ENCODE measurements at places on chromosomes 6 and 20.

DNA sequence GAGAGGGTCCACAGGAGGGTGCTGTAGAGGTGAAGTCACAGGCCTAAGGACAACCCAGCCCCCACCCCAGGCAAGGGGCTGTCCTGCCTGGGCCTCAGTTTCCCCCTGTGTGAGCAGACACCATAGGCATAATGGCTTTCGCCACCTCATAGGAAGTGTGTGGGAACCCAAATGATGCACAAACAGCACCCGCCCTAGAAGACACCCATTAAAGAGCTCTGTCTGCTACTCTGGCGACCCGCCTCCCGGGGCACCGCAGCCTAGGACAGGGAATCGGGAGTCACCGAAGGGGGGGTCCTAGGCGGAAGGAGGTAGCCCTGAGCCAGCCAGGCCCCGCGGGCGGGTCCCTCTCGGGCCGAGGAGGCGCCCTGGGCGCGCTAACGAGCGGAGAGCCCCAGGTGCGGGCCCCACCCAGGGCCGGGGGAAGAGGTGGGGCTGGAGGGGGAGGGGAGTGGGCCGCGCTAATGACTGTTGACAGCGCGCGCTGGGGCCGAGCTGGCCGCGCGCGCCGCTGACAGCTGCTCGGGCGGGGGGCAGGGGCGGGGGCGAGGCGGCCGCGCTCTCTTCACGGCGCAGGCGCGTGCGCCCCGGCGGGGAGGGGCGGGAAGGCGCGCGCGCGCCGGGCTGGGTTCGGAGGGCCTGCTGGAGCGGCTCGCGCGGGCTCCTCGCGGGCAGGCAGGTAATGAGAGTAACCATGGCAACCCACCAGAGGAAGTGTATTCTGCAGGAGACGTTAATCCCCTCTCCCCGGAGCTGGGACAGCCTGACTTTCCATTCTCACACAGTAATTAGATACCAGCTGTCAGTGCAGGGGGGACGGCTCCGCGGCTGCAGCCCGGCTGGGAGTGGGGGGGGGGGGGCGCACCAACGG, 48.9 kb downstream of the NOL4L start:
- DNase-seq, result no peak

GRCh38 chr6:168278904-168279303, 40.7 kb downstream of the DACT2 start:
- DNase-seq, result no peak

GRCh38 chr6:77324866-77325265, 138.4 kb downstream of the HTR1B start:
- no peak for DNase-seq

DNA sequence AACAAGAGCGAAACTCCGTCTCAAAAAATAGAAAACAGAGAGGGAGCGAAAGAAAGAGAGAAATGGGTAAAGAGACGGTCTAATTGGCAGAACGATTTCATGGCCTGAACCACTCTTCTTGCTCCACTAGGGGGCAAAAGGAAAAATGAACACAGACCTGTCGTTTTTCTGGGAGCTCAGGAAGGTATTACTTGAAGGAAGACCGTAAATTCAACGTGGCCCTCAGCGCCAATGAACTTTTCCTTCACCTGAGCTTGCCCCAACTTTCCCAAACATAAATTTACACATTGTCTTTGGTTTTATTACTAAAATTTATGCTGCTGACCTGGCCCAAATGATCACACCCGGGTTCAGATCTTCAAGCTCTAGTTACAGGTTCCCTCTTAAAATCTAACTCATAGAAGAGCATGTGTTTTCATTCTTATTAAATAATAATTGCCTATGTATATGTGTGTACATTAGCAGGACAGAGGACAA, 67.3 kb downstream of the ATP9A start:
- no peak for DNase-seq

DNA sequence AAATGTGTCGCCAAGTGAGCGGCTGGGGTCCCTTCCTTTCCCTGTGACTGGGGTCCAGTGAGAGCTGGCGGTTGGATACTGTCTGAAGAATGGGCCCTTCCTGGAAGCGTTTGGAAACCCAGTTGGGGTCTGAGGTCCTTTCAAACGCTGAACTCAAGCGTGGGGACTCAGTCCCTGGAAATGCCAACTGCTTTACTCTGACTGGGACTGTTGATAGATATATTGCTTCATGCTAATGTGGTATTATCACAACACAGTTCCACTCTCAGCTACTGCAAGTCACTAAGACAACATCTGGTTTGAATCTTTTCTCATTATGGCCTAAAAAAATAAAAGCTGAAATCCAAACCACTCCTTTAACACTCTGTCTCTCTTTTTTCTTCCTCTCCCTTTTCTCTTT, 23.7 kb upstream of the PSMF1 start:
- DNase-seq, result no peak
